ENCODE measurements at places on chromosomes 16 and 17. TPM values are rescaled to one million over a fixed set of nuclear protein-coding genes. Genes with fewer than 3 reads are reported as not detected.

Gene HNF1B
- total RNA-seq = not detected

Gene ANKRD13B
- 17.9 TPM for total RNA-seq

Gene TMEM114
- total RNA-seq = not detected

Gene CFAP97D1
- not detected for total RNA-seq

Gene SHCBP1
- 21.4 TPM for total RNA-seq

Gene SLC16A11
- not detected for total RNA-seq

Gene GINS2
- 6.9 TPM for total RNA-seq

Gene CNGB1
- total RNA-seq = not detected

Measured in MCF 10A (cell line).